ENCODE measurements at places on chromosomes 16 and 17. TPM values are rescaled to one million over a fixed set of nuclear protein-coding genes. Genes with fewer than 3 reads are reported as not detected.

DNA sequence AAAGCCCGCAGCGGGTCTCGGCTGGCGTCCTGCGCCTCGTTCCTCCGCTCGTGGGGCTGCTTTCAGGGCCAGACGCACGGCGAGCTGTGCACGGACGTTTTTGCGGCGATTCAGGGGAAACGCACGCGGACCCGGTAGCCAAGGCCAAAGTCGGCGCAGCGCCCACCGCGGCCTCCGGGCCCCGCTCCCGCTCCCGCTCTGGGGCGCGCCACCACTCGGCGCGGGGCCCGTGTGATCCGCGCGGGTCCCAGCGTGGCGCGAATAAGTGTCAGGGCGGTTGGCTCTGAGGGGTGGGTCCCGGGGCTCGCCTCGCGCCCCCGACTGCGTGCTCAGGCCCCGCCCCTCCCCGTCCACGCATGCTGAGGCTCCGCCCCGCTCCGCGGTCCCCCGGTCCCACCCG, 694 bp upstream of the TBCD start:
- H3K4me1 ChIP-seq: no peaks in the 10 kb centered on the region
- H3K27ac ChIP-seq: peak overlapping the region; percentile 76
- H3K4me3 ChIP-seq: peak overlapping the region; percentile 53
- DNase-seq: no peak

DNA sequence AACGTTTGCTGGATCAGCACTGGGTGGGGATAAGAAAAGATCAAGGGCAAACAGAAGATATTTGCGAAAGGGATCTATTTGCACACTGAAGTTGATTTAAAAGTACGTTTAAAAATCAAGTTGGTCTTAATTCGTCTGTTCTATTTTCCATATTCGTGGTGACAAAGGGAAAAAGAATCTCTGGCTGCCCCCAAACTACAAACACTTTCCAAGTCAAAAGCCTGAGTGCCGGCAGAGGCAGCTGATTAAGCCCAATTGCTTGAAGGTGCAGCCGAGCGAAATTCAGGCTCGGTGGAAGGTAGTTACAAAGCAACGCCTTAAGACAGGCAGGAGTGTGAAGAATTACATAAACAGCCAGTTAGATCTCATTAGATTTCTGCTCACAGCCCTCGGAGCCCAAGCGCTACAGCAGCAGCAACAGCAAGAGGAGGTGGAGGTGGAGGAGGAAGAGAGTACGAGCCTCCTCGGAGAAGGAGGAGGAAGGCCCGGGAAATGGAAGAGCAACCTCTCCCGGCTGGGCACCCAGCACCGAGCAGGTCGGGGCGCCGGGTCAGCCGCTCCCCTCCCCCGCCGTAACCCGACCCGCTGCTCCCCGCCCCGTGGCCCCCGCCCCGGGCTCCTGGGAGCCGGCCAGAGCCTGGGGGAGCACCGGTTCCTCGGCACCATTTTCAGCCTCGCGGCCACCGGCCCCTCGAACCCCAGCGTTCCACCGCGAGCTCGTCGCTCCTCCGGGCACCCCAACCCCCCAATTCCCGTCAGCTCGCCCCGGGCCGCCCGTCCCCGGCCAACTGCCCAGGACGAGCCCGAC, 890 bp downstream of the TOB1 start:
- no peaks in the 10 kb centered on the region for H3K27me3 ChIP-seq
- peak overlapping the region; percentile 84 for H3K4me3 ChIP-seq
- peak overlapping the region; percentile 98 for H3K27ac ChIP-seq
- peak; percentile 36 for DNase-seq
- H3K36me3 ChIP-seq: peaks cover 16% of the 10 kb centered on the region

DNA sequence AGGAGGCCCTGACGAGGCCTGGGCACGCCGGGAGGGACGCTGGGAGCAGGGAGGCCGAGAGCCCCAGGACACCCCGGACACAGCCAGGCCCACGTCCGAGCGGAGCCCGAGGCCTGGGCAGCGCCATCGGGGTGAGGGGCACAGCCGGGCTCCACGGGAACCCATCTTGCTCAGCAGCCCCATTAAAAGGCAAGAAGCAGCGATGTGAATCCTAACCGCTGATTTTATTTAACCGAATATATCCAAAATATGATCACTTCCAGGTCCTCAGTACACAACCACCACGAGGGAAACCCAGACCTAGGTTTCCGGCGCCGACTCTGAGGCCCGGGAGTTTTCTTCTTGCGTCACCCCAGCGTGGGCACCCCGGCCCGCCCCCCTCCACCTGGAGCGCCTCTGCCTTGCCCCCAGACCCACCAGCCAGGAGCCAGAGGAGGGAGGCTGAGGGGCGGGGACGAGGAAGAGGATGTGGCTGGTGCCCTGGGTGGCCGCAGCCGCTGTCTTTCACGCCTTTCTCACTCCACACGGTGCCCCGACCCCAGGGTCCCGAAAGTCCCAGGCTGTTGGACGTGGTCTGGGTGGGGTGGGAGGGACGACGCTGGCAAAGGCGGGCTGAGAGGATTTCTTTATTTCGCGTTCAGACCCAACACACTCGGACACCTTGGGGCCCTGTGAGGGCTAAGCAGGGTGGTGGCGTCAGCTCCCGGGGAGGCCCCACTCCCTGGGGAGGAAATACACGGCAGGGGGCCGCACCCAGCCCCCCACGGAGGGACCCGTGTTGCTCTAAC, 568 bp upstream of the CCDC154 start:
- H3K36me3 ChIP-seq: no peaks in the 10 kb centered on the region
- no peak overlapping the region for H3K4me3 ChIP-seq
- H3K27ac ChIP-seq: no peak overlapping the region

DNA sequence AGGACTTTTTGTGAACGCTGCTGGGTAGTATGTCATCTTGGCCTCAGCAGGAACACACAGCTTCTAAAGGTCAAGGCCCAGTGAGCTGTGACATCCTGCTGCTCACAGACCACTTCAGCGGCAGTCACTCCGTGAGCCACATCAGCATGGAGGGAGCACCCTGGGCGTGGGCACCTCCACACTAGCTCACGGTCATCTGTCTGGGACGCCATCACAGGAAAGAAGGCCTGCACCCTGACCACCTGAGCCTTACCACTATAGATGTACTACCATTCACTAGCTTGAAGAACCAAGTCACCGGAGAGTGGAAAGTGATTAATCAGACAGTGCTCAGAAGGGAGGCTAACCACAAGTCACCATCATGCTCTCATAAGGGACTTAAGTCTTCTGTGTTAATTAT, 3.3 kb downstream of the AXIN1 start:
- no peaks in the 10 kb centered on the region for H3K27me3 ChIP-seq
- peaks cover 30% of the 10 kb centered on the region for H3K36me3 ChIP-seq
- no peak overlapping the region for H3K4me3 ChIP-seq

- DNase-seq: no peak
- no peaks in the 10 kb centered on the region for H3K27me3 ChIP-seq
- peak overlapping the region; percentile 90 for H3K27ac ChIP-seq
Measured at GRCh38 chr16:28554634-28555423, 1.1 kb downstream of the SGF29 start.

DNA sequence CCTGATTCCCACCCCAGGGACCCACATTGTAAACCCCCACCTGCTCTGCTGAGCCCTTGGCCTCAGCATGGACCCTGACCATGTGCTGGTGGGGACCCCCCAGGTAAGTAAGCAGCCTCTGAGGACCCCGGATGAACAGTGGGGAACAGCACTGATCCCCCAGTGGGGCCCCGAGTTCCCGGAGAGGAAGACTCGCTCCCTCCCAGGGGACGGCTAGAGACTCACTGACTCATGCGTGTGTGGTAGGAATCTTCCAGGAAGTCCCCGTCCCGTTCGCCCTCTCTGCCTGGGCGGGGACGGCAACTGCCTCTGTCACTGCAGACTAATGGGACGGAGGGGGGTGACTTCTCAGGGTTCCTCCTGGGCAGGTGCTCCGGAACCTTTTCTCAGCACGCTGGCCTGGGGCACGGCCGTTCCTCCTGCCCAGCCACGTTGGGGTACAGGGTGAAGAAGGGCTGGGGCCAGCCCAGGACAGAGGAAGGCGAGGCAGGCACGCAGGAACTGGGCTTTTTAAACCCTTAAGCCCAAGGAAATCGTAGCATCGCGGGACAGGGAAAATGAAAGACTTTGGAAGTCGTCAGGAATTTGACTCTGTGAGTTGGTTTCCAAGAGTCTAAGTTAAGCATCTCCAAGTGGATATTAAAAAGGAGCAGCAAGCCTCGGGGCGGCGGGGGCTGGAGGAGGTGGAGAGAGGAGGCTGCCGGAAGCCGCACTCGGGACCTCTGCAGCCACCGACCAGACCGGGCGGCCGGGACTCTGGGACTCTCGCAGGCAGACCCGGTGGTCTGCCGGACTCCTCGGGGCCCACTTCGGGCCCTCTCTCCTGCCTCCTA, 178.7 kb downstream of the SEC14L1 start:
- DNase-seq: peak; percentile 85
- H3K27me3 ChIP-seq: no peaks in the 10 kb centered on the region
- H3K4me1 ChIP-seq: no peaks in the 10 kb centered on the region
- H3K36me3 ChIP-seq: no peaks in the 10 kb centered on the region
- H3K27ac ChIP-seq: peak overlapping the region; percentile 86

DNA sequence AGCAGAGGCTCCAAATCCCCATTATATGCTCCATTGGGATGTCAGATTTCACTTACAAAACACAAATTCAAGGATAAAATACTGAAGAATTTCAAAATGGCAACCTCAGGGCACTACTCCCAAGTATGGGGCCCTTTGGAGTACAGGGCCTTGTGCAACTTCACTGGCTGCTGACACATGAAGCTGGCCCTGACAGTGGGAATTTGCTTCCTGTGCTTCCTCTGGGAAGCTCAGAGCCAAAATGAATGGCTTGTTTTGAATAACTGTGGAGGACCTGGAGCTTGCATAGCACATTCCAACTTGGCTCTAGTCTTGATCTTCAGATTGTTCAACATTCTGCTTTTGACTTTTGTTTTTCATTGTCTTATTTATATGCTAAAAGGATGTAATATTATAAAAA, 52.3 kb upstream of the HNF1B start:
- no peaks in the 10 kb centered on the region for H3K27me3 ChIP-seq
- no peak for DNase-seq
- no peaks in the 10 kb centered on the region for H3K36me3 ChIP-seq
- no peak overlapping the region for H3K27ac ChIP-seq

DNA sequence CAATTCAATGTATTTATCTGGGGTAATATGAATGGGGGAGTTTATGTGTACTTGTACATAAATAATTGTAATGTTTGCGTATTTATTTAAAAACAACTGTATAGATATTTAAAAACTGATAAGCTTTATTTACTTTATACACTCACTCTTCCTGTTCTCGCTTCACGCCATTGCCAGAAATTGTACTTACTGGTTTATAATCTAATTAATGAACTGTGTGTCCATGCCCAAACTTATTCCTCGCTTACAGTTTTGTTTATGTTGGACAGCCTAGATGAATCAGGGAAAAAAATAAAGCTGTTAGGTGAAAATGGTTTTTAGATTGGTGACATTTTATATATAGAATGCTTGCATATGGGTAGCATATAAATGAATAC, 30.8 kb downstream of the AATF start:
- DNase-seq: no peak
- H3K4me1 ChIP-seq: no peaks in the 10 kb centered on the region
- no peak overlapping the region for H3K4me3 ChIP-seq
- no peaks in the 10 kb centered on the region for H3K36me3 ChIP-seq
- no peaks in the 10 kb centered on the region for H3K27me3 ChIP-seq

- no peaks in the 10 kb centered on the region for H3K36me3 ChIP-seq
- DNase-seq: no peak
Measured at GRCh38 chr17:54372069-54372749, 528.4 kb upstream of the TOM1L1 start.

DNA sequence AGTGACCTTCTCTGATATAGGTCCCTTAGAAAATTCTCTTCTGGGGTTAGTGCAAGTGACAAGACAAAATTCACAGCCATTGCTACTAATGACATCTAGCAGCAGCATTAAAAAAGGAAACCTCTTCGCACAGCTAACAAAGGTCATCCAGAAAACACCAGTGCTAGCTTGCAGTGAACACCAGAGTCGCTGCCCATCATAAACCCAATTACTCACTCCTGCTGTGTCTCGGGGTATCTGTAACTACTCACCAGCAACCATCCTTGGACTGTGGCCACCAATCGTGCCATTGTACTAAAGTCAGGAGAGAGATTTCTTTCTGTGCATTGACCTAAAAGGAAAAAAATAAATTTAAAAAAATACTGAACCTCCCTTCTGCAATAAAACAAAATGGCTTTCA, 1494.7 kb upstream of the CDH8 start:
- H3K4me3 ChIP-seq: no peak overlapping the region
- DNase-seq: no peak

DNA sequence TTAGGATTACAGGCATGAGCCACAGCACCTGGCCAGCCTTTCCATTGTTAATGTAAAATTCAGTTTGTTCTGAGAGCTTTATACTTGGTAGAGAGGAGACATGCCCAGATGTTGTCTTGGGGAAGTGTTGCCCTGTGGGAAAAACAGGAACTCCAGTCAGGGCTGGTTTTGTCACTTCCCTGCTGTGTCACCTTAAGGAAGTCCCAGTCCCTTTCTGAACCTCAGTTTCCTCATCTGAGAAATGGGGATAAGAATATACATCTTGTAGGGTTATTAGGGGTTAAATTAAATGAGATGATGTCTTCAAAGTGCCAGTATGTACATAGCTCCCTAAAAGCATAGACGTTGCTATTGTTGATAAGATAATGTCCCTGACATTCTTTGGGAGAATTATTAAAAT, 25.3 kb downstream of the CLEC16A start:
- no peak overlapping the region for H3K27ac ChIP-seq
- no peak overlapping the region for H3K4me3 ChIP-seq

DNA sequence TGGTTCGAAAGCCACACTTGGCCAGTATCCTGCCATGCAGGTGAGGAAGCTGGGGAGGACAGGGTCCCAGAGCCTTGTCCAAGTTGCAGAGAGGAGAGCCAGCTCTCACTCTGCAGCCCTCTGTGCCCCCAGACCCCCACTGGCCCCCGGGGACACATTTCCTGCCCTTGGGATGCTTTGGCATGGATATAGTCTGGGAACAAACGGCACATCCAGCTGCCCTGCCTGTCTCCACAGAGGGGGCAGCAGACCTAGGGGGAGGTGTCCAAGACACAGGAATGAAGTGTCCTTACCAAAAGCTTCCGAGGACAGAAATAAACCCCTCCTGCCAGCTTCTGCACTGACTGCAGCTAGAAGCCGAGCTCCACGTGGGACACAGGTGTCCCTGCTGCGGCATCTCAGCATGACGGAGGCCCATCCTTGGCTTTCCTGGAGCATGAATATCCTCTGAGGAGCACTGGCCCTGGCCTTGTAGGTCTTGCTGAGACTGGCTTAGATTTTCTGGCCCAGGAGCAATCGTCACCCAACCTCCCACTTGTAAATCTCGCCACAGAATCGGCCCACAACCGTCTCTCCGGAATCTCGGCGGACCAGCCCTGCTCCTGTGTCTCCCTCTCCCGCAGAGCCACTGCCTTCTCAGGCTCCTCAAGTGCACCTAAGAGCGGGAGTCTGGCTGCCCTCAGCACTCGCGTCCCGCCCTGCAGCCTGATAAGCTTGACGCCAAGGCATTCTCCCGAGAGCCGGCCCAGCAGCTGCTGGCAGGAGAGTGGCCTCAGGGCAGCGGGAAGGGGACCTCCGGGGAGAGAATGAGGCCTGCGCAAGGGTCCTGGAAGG, 1.1 kb upstream of the CAPN15 start:
- H3K27me3 ChIP-seq: no peaks in the 10 kb centered on the region
- H3K27ac ChIP-seq: peak overlapping the region; percentile 96
- H3K4me3 ChIP-seq: peak overlapping the region; percentile 76
- H3K36me3 ChIP-seq: no peaks in the 10 kb centered on the region
- H3K4me1 ChIP-seq: peaks cover 34% of the 10 kb centered on the region
- DNase-seq: no peak

GRCh38 chr16:77723108-77723514, 797 bp downstream of the NUDT7 start:
- H3K36me3 ChIP-seq: no peaks in the 10 kb centered on the region
- peak overlapping the region; percentile 78 for H3K4me3 ChIP-seq
- H3K4me1 ChIP-seq: no peaks in the 10 kb centered on the region
- H3K27me3 ChIP-seq: no peaks in the 10 kb centered on the region

Gene HSD17B1
- total RNA-seq: 0.78 TPM

Gene UBE2O
- 38.7 TPM for total RNA-seq

Gene RGS11
- total RNA-seq: 22.6 TPM

Gene SALL1
- total RNA-seq: 0.22 TPM

Gene BMERB1
- 46.5 TPM for total RNA-seq
